ENCODE measurements at places on chromosomes 5 and 9.

GRCh38 chr9:33234511-33235467 is 5.2 kb upstream of the SPINK4 start:
- no peak for DNase-seq

- no peak for DNase-seq
Observed at GRCh38 chr5:67124556-67124955, 72.0 kb downstream of the CD180 start.

DNA sequence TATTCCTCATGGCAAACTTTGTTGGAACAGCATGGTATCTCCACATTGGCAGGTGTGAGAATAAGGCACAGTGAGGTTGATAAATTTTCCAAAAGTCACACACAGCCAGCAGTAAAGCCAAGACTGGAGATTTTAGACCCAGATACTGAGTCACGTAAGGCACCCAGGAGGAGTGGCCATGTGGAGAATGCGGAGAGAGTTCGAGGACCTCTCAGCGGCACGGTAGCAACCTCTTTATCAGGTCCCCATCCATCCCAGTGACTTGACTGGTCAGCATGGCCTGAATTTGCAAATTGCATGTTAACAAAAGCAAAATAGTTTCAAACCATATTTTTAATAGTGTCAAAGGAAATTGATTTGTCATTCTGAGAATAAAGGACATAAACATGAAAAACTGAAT is 183.4 kb downstream of the DOCK8 start:
- DNase-seq = no peak

DNA sequence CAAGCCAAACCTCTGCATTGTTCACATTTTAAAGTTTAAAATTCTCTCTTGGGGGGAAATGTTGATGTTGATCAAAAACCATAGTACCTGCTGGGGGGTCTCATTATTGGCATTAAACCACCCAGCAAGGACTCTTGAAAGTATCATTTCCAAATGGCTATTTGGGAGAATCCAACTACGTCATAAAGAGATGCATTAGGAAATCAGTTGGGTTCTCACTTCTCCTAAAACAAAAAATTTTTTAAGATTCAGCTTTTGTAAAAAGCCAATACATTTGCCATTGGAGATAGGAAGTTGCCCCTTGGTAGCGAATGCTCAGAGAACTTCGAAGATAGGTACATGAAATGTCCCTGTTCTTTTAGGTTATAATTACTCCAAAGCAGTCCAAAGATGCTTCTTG is 96.4 kb downstream of the GNAQ start:
- DNase-seq = no peak

DNA sequence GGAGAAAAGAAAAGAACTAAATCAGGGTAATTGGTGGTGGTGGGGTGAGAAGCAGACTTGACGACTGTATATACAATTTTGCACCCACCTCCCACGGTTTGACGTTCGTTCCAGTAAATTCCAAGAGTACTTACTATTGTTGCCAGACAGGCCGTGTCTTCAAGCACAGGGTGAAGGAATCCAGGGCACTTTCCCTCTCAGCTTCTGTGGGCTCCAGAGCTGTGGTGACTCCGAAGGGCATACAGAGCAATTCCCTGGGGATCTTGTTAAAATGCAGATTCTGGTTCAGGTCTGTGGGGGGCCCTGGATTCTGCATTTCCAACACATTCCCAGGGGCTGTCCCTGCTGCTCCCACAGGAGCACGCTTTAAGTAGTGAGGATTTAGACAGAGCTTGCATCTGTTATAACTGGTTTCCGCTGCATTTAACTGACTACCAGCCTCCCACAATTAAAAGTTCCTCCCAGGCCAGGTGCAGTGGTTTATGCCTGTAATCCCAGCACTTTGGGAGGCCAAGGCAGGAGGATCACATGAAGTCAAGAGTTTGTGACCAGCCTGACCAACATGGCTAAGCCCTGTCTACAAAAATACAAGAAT is 49.3 kb upstream of the FANCC start:
- no peak for DNase-seq

DNA sequence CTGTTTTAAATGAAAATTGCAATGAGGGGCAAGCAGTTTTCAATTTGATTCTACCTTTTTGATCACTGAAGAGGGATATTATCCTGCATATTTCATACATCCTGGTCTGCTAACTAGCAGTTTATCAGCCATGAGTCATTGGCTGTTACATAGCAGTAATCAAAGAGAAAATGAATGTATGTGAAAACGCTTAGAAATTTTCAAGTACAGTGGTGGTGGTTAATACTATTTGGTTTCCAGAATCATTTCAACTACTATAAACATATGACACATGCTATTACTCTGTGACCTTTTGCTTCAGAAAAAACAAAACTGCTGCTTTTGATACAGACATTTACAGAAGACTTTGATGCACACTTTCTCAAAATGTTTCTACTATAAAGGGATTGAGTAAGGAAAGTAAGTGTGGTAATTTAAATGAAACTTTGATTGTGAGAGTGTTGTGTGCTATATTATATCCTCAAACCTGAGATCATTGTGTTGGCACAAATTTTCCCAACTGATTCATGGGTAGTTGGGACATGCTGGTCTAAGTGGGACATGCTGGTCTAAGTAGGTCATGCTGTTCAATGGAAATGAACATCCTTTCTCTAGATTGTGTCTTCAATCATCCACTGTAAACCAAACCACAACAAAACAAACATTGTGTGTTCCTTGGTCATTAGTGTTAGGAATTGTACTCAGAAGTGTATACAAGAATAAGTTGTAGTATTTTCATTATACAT is 5.1 kb downstream of the RNF14 start:
- no peak for DNase-seq

DNA sequence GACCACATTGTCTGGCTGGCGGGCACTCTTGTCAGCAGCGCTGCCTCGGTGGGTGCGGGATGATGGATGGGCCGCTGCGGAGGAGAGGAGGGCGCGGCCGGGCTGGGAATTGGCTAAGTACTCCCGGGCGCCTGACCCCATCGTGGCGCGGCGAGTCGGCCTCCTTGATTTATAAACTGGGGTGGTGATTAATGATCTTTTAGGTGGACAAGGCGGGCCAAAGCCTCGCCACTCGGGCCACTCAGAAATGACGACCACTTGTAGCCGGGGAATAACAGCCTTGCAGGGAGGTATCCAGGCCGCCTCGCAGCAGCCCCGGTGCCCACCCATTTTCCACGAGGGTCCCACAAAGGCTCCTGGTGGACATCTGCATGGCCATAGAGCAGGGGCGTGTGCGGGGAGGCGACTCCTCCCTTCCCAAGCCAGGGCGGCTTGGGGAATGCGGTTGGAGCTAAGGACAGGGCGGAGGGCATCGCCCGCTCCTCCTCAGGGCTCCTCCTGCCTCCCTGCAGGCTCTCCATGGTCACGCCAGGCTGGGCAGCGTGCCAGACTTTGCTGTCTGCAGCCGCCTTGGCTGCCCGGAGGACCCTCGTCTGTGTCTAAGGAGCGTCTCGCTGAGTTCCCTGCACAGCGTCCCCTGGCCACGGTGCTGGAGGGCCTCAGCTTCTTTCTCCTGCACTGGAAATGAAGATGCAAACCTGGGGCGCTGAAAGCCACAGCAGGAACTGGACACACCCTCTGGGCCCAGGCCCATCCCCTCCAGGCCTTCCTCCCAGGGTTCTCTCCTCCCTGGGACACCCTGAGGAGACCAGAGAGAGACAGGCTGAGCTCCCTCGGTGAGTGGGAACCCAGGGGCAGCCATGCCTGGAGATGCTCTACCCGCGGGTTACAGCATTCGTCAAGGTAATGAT is 287.4 kb upstream of the IRX4 start:
- DNase-seq = no peak

DNA sequence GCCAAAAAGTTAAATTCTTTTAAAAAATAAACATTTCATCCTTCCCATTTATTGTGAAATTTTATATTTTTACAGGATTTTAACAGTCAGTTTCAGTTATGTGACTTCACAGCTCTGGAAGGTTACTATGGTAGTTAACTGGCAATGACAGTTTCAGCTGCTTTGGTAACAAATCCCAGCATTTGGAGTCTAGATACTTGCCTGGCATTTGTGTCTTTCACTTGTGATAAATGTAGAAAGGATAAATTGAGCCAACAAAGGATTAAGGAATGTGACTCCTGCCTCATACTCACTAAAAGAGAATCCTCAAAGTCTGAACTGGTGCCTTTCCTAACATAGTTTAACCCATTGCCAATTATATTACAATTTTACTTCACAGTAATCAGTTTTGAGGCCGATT is 315.5 kb downstream of the FER start:
- no peak for DNase-seq

DNA sequence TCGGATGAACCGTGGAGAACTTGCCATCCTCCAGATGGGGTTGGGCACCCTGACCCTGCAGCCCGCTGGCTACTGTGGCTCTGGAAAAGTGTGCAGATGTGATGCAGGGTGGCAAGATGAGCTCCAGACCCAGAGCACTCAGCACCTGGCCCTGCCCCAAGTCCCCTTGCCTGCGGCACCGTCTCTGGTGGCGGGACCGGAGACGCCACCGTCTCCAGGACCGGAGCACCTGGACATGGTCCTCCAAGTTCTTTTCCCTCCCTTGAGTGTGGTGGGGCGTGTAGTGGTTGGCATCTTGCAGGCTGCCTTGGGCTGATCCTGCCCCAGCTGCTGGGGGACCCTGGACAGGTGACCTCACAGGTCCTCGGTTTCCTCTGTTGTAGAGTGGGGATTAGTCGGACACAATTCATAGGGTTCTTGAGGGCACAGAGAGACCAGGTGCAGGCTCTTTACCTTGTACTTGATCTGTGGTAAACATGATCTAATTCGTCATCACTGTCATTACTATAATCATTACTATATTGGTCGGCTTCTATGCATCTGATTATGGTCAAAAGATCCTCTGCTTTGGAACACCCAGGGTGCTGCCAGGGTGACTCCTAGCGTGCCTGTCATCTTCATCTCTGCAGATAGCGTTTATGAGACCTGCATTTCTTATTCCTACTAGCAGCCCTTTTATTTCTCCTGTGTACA is 83.5 kb downstream of the COL5A1 start:
- no peak for DNase-seq

DNA sequence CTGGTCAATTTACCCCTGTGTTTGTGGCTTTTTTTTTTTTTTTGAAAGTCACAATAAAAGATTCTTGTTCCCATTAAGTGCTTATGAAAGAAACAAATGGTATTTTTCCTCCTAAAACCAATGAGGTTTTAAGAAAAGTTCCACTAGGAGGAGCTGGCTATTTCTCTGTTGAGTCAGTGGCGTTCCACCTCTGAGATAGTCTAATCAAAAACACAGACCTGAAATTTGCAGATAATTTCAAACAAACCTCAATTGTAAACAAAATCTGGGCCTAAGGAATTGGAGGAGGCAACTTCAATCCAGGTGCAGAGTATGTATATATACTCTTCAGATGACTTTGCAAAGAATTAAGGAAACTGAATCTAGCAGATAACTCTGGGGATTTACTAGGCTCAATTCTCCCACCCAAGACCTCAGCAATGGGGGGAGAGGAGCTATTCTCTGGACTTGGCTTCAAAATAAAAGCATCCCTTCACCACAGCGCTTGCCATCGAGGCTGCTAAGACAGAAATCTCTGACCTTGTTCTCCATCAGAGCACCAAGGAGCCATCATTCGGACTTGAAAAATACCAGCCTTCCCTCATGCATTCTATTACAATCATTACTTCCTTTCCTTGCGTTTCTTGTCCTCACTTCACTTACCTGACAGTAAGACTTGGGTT is 52.4 kb downstream of the FANCC start:
- no peak for DNase-seq

DNA sequence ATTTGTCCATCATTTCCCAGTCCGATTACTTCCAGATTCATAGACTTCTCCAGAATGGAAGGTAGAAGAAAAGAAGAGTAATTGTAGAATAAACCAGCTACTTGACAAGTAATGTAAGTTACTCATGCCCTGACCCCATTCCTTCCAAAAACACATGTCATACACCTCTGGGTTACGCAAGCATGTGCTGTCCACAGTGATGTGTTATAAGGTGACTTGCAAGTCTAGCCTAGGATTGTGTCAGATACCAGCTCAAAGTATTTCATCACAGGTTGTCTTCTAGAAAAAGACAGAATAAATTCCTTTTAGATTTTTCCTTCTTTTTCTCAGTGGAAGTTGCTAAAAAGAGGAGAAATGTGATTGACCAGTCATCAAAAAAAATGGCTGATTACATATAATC is 8.0 kb upstream of the TLR4 start:
- DNase-seq = no peak

GRCh38 chr9:129313331-129313955 is 135.4 kb upstream of the IER5L start:
- DNase-seq = no peak

- DNase-seq = no peak
Observed at GRCh38 chr5:103117471-103117991, 2.4 kb downstream of the GIN1 start.

DNA sequence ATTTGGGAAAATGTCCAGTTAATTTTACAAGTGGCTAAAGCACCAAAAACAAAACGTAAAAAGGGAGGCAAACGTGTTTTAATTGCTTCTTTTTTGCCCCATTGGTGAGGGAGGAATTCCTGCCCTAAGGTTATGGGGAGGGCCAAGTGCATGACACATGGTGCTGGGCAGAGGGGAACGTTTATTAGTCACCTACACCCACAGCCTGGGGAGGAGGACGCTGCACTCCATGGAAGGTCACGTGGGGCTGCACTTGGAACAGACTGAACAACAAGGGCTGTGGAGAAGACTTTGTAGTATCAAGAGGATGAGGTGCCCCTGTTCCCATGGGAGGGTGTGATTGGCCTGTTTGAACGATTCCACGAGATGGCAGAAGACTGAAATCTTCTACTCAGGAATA is 13.7 kb upstream of the ADAMTS16 start:
- DNase-seq = no peak

- DNase-seq = no peak
Observed at GRCh38 chr5:139181322-139181730, 16.8 kb downstream of the SIL1 start.

- no peak for DNase-seq
Observed at GRCh38 chr9:121947775-121948174, 145.3 kb downstream of the TTLL11 start.

GRCh38 chr5:77427998-77428397 is 64.1 kb downstream of the WDR41 start:
- DNase-seq = no peak

GRCh38 chr5:158908425-158909220 is 191.1 kb downstream of the EBF1 start:
- DNase-seq = no peak

- no peak for DNase-seq
Observed at GRCh38 chr5:120151825-120152224, 312.3 kb upstream of the PRR16 start.

GRCh38 chr5:86786955-86787354 is 169.2 kb downstream of the COX7C start:
- DNase-seq = no peak

- no peak for DNase-seq
Observed at GRCh38 chr5:123215929-123216702, 127.1 kb downstream of the PRDM6 start.

GRCh38 chr5:6543830-6544560 is 88.8 kb downstream of the NSUN2 start:
- no peak for DNase-seq

- no peak for DNase-seq
Observed at GRCh38 chr5:143386725-143387124, 16.8 kb downstream of the NR3C1 start.

- no peak for DNase-seq
Observed at GRCh38 chr9:109590966-109591365, 92.9 kb upstream of the PTPN3 start.
